Daoy (cell line): ENCODE measurements at places on chromosomes 13 and 19. TPM values are rescaled to one million over a fixed set of nuclear protein-coding genes. Genes with fewer than 3 reads are reported as not detected.

- DNase-seq, result peak; percentile 57
Measured at GRCh38 chr19:41753936-41754529, 1.3 kb upstream of the CEACAM6 start.

- no peak for DNase-seq
Measured at GRCh38 chr13:21434588-21434987, 24.5 kb downstream of the ZDHHC20 start.

GRCh38 chr19:5591476-5591875 is 23.7 kb upstream of the TINCR start:
- no peak for DNase-seq

GRCh38 chr13:31081316-31081715 is 80.4 kb downstream of the HSPH1 start:
- DNase-seq, result no peak

The EFNB2 gene
- total RNA-seq, result 11.0 and 12.3 TPM in 2 replicates

The SULT2A1 gene
- total RNA-seq, result not detected in 2 replicates

The ZNF841 gene
- total RNA-seq, result 12.1 and 12.5 TPM in 2 replicates

The EMP3 gene
- 36.2 and 54.6 TPM in 2 replicates for total RNA-seq

- DNase-seq, result no peak
Measured at GRCh38 chr19:10076535-10076934, 9.6 kb upstream of the SHFL start.

The CEACAM1 gene
- 0.17 TPM in 1 of 2 replicates, not detected in the other for total RNA-seq

The PSG1 gene
- total RNA-seq, result not detected in 2 replicates

GRCh38 chr13:46295491-46296114 is 83.9 kb downstream of the LRRC63 start:
- DNase-seq, result no peak

- no peak for DNase-seq
Measured at GRCh38 chr19:39795001-39795400, 16.3 kb downstream of the LEUTX start.

The C19orf73 gene
- 2.3 and 2.6 TPM in 2 replicates for total RNA-seq

The SLC5A5 gene
- not detected in 2 replicates for total RNA-seq

GRCh38 chr19:12924621-12925310 is 5.7 kb upstream of the SYCE2 start:
- no peak for DNase-seq

DNA sequence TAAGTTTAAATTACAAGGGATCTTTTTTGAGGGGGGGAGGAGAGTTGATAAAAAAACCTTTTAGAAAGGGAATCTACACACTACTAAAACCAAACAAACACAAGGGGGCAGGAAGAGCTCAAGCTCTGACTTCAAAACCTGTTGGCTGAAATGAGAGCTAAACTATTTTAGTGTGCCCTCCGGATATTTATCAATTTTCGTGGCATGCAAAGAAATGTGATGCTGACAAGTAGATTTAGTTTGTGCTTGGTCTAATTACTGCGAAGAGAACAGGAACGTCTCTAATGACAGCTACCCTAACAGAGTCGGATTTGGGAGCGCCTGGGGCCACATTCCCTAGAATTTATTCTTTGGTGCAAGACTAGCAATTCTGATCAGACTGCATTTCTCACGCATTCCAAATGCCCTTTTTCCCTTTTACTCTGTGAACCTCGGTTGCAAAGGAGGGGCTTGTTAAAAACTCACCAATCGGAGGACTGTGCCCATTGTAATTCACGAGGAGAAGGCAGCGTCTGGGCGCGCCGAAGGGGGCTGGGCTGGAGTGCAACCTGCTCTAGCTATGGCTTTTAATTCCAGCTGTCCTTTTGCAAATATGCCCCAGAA is 802 bp upstream of the FREM2 start:
- no peak for DNase-seq

The SMIM24 gene
- not detected in 2 replicates for total RNA-seq

GRCh38 chr13:46106839-46107371 is 2.1 kb upstream of the CPB2 start:
- no peak for DNase-seq

DNA sequence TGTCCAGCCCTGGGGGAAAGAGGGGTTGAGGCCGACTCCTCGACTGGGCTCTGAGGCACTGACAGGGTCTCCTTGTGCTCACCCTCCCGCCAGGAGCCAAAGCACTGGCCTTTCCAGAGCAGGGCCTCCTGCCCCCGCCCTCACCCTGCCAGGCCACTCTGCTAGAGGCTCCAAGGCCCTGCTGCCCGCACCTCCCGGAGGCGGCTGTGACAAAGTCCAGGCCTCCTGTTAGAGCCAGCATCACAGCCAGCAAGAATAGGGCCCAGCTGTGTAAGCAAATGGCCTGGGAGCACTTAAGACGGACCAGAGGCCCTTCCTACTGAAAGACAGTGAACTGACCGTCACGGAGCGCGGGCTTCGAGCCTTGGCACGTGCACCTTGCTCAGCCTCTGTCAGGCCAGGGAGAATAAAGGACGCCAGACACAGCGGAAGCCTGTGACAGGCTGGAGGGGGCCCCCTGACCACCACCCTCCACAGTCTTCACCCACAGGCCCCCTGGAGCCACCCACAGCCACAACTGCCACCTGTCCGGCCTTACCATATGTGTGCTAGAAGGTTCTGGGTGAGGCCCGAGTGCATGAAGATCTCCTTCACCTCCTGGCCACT is 50.9 kb downstream of the EPS15L1 start:
- no peak for DNase-seq
